ENCODE measurements at places on chromosomes 3 and 15. TPM values are rescaled to one million over a fixed set of nuclear protein-coding genes. Genes with fewer than 3 reads are reported as not detected.

Gene CHRNA5
- 12.7 TPM for total RNA-seq

- no peak overlapping the region for H3K27ac ChIP-seq
- H3K36me3 ChIP-seq, result peaks cover 2% of the 10 kb centered on the region
- no peak for DNase-seq
- no peaks in the 10 kb centered on the region for H3K27me3 ChIP-seq
- no peak overlapping the region for H3K4me3 ChIP-seq
- H3K4me1 ChIP-seq, result no peaks in the 10 kb centered on the region
Observed at GRCh38 chr15:42153874-42154211, 2.6 kb downstream of the PLA2G4F start.

Gene EFL1
- 21.9 TPM for total RNA-seq

DNA sequence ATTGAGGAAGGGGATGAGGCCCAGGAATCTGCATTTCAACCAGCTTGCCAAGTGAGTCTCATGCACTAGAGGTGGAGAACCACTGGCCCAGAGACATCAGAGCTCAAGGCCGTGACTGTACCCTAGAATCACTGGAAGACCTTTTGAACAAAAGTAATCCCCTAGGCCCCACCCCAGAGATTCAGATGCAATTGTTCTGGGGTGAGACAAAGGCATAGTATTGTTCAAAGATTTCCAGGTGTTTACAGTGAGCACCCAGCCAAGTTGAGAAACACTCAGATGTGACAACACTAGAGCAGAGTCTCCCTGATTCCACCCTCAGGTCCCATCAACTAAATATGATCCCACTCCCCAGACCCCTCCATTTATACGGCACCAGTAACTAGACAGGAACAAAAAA is 290.3 kb upstream of the TLE3 start:
- no peak for DNase-seq
- no peak overlapping the region for H3K27ac ChIP-seq
- no peak overlapping the region for H3K4me3 ChIP-seq
- H3K36me3 ChIP-seq, result no peaks in the 10 kb centered on the region
- H3K27me3 ChIP-seq, result peaks cover 7% of the 10 kb centered on the region
- no peaks in the 10 kb centered on the region for H3K4me1 ChIP-seq

Gene CAMK2N2
- total RNA-seq, result not detected
